ENCODE measurements at places on chromosomes 13 and 19.
A peak's percentile ranks its signal among the peaks of the same experiment; 100 is the strongest.

GRCh38 chr19:18157465-18158063, 4.6 kb downstream of the PIK3R2 start:
- DNase-seq, result no peak

- DNase-seq, result no peak
Observed at GRCh38 chr19:30783936-30784335, 411.8 kb downstream of the ZNF536 start.

- no peak for DNase-seq
Observed at GRCh38 chr13:91986761-91987483, 588.5 kb downstream of the GPC5 start.

DNA sequence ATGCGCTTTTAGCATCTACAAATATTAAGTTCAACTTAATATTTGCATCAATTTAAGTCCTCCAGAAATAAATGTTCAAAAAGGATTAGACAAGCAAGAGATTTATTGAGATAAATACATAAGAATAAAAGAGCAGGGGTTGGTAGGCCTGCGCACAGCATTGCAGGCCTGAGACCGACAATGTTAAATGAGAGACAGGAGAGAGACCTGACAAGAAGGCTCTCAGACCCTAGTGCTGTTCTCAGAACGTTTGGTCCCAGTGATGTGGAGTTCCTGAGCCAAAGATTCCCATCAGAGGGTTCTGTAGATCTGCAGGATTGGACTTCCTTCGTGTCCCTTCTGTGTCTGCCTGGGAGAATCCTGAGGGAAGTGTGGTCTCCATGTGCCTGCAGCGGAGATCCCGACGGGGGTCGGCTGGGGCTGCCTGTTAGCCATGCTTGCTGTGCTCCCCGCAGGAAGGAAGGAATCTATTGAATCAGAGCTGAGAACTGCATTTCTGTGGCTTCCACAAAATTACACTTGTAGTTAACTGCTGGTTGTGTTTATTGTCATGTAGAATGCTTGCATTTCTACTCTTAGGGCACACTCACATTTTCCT, 369.9 kb upstream of the SLC10A2 start:
- DNase-seq, result no peak

DNA sequence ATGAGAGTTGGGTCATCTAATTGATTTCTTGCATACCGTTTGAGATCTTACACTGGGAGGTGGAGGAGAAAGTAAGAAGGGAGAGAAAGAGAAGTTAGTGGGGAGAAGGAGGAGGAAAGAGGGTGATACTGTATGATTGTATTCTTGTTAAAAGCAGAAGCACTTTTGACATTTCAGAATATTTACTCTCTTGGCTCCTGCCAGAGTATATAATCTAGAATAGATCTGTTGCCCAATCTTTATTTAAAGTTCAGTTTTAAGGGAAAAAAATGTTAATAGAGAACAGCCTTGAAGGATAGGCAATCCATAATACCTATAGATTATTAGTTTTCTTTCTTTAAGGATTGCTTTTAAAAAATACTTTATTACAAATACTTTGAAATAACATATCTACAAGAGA, 41.5 kb downstream of the PDS5B start:
- DNase-seq, result no peak

DNA sequence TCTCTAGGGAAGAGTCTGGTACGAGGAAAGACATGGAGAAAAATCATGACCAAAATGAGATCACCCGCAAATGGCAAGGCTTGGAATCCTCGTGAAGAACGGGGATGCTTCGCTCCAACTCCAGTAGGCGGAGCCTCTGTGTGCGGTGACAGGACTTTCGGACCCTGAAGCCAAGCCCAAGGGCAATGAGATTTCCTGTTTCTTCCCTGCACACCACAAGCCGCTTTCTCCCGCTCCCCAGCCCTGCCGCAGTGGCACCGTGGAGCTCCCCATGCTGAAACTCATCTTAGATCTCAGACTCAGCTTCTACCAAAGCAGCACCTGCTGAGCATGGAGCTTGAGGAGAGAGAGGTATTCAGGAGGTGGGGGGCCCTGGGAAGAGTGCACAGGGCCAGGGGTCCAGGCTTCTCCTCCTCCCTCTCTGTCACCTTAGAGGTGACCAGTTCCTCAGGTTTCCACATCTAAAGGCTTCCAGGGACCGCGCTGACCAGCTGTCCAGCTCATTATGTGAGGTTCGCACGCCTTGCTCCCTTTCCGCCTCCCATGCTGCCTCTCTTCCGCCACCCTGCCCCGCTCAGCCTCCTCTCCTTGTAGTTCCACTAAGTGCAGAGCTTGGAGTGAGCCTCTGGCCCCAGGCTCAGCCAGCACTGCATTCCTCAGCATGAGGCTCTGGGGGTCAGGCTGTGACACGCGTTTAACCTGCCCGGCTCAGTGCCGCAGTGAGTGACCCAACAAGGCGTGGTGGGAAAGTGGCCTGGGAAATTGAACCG, 153.8 kb upstream of the SOX1 start:
- DNase-seq, result no peak

DNA sequence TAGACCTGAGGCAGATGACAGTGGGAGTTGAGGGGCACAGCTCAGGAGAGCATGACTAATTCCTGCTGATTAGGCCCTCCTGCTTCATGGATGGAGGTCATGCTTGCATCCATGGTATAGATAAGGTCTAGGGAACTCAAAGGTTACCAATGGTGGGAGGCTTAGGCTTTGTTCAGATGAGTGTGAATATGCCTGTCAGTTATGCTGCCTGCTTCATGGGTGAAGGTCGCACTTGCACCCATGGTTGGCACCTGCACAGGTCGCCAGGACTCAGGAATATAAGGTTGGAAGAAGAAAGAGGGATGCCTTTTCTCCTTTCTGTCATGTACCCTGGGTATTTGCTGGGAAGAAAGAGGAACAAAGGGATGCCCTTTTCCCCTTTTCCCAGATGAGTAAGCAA, 53.4 kb upstream of the GJB6 start:
- DNase-seq, result no peak

DNA sequence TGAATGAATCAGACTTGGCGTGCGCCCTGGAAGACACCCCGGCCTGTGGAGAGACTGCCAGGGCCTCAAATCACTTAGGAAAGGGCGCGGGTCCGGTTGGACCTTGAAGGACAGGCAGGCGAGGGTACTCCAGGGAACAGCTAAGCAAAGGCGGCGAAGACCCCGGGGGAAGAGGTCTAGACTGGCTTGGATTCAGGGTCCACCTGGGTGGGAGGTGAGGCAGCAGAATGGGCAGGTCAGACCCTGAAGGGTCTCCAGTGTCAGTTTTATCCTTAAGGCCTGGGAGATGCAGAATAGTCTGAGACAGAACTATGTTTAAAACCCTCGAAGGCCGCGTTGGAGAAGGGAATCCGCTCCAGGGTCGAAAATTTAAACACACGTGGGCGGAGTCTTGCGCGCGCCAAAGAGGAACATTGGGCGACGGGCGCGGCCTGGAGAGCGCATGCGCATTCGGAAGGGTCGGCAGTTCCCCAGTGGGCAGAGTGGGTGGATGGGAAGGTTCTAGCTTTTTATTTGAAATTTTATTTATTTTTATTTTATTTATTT, 567 bp upstream of the SMG9 start:
- peak; percentile 72 for DNase-seq

GRCh38 chr13:33228648-33229445, 56.7 kb downstream of the STARD13 start:
- no peak for DNase-seq

- no peak for DNase-seq
Observed at GRCh38 chr13:74203576-74203975, 69.4 kb upstream of the KLF12 start.

- no peak for DNase-seq
Observed at GRCh38 chr13:39417131-39417530, 185.9 kb downstream of the LHFPL6 start.

DNA sequence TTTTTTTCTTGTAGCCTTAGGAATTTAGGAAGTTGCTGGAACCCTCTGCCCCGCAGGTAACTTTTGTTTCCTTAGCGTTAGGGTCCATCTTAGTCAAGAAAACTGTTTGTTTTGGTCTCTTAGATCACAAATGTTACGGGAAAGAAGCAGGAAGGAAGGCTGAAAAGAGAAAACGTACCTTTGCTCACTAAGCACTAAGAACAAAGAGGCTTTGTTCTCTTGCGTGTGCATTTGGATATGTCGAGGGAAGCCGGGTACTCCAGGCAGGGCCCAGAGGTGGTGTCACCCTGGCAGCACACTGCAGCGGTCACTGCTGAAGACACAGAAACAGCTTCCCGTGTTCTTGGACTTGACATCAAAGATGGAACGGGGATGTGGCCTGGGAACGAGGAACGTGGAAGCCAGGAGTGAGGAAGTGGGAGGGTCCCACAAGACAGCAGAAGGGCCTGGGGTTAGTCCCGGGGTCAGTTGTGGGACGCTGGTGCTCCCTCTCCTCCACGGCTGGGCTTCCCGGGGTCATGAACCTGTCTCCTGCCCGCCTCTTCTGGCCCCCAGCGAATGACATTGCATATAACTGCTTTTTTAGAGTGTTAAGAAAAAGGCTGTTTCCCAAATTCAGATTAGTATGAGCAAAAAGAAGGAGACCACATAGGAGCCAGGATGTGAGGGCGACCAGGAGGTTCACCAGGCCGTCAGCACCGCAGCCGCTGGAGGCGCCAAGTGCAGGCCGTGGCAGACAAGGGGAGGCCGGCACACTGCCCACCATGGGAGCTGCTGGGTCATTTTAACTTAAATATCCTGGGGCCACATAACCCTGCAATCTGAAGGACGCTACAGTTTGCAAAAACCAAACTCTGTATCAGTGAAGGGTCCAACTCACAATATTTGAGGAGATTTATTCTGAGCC, 31.6 kb downstream of the ATP11A start:
- DNase-seq, result no peak

DNA sequence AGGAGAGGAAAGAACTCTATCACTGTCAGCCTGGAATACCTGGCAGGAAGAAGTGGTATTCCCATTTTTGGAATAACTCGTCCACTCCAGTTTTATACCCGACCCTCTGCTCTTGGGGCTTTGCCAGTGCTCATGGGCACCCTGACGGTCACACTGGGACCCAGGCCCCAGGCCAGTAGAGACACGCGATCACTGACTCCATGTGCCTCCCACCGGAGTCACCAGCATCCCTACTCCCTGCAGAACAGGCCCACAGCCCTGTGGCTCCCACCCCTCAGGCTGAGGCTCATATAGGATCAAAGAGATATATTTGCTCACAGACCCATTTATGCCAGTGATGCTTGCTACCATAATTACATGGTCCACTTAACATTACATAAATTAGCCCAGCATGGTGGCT, 3.5 kb downstream of the GRTP1 start:
- DNase-seq, result no peak

DNA sequence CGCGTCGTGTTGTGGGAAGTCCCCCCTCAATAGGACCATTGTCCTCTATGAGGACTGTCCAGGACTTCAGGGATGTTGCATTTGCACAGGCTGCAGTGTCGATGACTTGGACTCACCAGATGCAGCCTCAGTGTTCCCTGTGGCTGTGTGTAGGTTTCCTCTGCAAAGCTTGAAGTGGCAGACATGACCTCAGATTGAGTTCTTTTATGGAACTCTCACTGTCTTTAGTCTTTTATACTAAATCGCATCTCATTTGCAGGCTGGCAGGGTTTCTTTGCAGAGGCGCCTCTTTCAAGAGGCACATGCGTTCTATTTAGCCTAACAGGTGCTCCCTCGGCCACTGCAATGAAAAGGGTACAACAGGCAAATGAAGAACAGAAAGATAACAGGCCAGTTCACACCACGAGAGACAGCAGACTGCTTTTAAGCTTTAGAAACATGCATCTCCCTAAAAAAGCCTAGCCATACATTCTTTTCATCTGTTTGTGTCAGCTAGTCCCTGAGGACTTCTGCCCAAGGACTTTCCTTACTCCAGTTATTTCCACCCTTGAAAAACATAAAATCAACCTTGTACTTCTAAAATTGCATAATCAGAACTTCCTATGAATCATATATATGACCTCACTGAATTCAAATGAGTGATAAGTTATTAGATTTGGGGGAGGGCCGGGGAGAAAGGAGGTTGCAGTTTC, 118.4 kb downstream of the RAB20 start:
- DNase-seq, result no peak

DNA sequence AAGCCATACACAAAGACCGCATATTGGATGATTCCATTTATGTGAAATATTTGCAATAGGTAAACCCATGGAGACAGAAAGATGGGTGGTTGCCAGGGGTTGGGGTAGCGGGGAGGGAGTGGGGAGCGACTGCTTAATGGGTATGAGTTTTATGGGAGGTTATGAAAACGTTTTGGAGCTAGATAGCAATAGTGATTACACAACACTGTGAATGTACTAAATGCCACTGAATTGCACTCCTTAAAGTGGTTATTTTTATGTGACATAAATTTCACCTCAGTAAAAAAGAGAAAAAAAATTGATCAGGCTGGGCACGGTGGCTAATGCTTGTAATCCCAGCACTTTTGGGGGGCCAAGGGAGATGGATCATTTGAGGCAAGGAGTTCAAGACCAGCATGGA, 36.6 kb downstream of the GRIK5 start:
- DNase-seq, result no peak

- DNase-seq, result peak; percentile 55
Observed at GRCh38 chr19:38841787-38842438, 7.9 kb downstream of the HNRNPL start.

DNA sequence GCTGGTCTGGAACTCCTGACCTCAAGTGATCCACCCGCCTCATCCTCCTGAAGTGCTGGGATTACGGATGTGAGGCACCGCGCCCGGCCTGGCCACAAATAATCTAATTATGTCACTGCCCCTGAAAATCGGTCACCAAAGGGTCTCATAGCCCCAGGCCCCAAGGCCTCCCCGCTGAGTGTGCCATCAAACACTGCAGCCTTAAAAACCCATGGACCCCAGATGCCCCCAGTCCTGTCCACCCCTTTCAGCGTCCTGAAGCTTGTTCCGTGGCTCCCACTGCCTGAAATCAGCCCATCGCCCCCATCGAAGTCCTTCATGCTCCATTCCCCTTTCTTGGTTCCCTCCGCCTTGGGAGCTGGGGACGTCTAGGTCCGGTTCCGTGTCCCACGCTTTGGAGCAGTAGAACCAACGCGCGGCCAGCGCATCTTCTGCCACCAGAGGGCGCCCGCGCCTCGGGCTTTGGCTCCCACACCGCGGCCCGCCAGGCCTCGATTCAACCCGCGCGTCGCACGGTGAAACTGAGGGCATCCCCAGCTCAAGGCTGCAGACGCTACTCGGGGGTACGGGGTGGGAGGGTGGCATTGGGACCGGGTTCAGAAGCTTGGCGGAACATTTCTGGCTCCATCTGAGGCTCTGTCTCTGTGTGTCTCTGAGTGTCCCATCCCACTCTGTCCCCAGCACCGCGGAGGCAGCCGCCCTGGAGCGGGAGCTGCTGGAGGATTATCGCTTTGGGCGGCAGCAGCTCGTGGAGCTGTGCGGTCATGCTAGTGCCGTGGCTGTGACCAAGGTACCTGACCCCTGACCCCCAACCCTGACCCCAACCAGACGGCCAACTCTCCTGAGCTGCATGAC, 3.5 kb downstream of the YJEFN3 start:
- DNase-seq, result peak; percentile 89

DNA sequence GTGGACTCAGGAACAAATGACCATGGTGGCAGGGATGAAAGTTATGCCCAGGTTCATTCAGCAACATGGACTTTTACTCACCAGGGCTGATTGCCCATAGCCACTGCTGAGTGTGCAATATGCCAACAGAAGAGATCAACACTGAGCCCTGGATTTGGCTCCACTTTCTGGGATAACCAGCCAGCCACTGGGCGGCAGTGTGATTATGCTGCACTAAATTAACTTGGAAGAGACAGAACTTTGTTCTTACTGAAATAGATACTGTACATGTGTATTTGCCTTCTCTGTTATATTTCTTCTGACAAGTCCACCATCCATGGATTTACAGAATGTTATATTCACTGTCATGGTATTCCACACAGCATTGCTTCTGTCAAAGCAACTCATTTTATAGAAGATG, 257.4 kb downstream of the TDRD3 start:
- no peak for DNase-seq

Data from activated gamma-delta T cell treated with Interleukin-2 at 50 U/mL for 16 hours (primary cell).